Muscle of arm (tissue), 14 donors: ENCODE measurements at places on chromosomes 7 and 10. TPM values are rescaled to one million over a fixed set of nuclear protein-coding genes. Genes with fewer than 3 reads are reported as not detected.
A peak's percentile ranks its signal among the peaks of the same experiment; 100 is the strongest.

DNA sequence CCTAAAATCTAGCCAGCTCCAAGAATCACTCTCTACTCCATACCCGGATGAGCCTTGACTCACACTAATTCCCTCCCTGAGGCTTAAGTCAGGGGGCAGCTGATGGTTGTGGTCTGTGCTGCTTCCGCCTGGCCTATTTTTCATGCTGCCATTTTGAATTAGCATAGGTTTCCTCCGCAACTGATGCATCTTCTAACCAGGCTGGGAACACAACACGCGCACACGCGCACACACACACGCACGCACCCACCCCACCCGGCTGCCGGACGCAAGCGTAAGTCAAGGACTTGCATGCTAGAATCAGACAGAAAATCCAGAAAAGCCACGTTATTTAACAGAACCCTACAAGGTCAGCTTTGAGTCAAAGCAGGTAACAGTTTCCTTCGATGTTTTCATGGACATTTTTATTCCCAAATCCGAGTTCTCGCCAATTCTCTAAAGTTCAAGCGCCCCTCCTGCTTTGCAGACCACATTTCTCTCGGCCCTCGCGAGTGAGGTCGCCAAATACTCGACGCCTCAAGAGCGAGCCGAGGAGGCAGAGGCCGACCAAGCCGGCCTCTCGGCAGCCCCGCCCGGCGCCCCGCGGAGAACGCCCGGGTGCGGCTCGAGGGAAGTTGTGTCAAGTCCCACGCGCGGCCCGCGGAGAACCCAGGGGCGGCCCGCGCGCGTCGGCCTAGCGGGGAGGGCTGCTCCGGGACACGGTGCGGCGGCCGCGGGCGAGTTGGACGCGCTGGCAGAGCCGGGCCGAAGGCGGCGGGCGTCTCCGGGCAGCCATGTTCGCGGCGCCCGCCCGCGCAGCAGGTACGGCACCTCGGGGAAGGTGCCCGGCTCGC lies 961 bp downstream of the SCRN1 start:
- DNase-seq = peak; percentile 59

DNA sequence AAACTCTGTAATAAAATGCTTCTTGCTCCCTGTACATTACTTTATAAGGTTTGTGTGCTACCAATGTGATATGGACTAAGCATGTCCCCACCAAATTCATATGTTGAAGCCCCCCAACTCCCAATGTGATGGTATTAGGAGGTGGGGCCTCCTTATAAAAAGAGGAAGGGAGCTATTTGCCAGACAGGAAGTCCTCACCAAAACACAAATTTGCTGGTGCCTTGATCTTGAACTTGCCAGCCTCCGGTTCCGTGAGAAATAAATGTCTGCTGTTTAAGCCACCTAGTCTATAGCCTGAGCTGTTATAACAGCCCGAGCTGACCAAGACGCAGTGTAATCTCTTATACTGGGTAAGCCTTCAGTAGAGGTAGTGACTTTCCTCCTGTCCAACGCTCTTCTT lies 114.5 kb downstream of the INHBA start:
- no peak for DNase-seq

DNA sequence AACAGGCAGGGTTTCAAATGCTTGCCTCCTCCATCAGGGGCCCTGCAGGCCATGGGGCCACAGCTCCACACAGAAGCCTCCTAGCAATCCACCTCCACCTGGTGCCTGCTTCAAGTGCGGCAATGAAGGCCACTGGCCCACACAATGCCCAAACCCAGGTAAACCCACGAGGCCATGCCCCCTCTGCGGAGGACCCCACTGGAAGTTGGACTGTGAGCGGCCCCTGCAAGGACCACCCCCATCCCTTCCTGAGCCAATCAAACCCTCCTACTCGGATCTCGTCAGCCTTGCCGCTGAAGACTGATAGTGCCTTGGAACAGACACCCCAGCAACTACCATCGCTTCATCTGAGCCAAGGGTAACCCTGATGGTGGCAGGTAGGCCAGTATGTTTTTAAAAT lies 63.1 kb downstream of the LRRC17 start:
- DNase-seq = no peak

GRCh38 chr10:130039141-130039540 lies 71.5 kb downstream of the C10orf143 start:
- no peak for DNase-seq

GRCh38 chr10:112461029-112461887 lies 14.2 kb downstream of the VTI1A start:
- DNase-seq = no peak

- DNase-seq = no peak
These were observed 4.1 kb downstream of the IMPDH1 start for GRCh38 chr7:128405471-128406313.

- no peak for DNase-seq
These were observed 125.3 kb downstream of the CD36 start for GRCh38 chr7:80763704-80764103.

GRCh38 chr7:103809229-103809994 lies 180.0 kb downstream of the RELN start:
- no peak for DNase-seq

AGAP4 gene
- polyA plus RNA-seq = 13.1 TPM

ITGB8 gene
- polyA plus RNA-seq = 8.7 TPM

SPDYE8 gene
- 0.14 TPM for polyA plus RNA-seq

HTR7 gene
- polyA plus RNA-seq = 0.23 TPM

APBB1IP gene
- 1.3 TPM for polyA plus RNA-seq
